Stomach (tissue), 19 donors: ENCODE measurements at places on chromosomes 5 and 9. TPM values are rescaled to one million over a fixed set of nuclear protein-coding genes. Genes with fewer than 3 reads are reported as not detected.

GRCh38 chr9:80467632-80468031, 895.9 kb downstream of the TLE4 start:
- DNase-seq: no peak

- DNase-seq: peak; percentile 53
Measured at GRCh38 chr9:90012949-90013348, 408.1 kb downstream of the GADD45G start.

DNA sequence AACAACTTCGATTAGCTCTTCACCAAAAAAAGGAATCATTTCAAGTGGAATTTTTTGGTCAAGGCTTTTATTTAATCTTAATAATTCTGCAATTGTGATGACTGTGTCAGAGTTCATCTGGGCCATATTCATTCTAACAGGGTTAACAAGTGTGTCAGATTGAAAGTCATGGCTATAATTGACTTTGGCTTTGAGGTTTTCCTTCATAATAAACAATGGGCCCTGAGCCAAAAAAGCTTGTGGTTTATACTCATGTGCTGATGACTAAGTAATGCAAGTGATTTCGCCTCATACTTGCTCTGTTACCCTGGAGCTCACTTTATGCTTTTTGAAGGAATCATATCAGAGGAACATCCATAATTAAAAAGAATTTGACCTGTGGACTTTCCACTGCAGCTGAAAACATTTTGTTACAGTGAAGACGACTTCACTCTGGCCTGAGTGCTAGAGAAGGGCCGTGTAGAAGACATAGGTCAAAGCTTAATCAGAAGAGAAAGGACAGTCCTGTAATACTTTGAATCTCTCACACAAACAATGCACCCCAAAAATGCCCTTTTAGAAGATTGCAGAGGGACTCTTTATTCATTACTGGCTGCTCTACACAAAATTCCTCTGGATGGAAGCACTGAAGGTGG, 101.7 kb downstream of the GDNF start:
- peak; percentile 60 for DNase-seq

KLF4 gene
- polyA plus RNA-seq: 31.6 TPM

SLC23A1 gene
- not detected for polyA plus RNA-seq

CEP72 gene
- 3.6 TPM for polyA plus RNA-seq
